ENCODE measurements at places on chromosomes 5 and 9.

GRCh38 chr9:83432104-83432627 lies 106.0 kb downstream of the FRMD3 start:
- no peak for DNase-seq

DNA sequence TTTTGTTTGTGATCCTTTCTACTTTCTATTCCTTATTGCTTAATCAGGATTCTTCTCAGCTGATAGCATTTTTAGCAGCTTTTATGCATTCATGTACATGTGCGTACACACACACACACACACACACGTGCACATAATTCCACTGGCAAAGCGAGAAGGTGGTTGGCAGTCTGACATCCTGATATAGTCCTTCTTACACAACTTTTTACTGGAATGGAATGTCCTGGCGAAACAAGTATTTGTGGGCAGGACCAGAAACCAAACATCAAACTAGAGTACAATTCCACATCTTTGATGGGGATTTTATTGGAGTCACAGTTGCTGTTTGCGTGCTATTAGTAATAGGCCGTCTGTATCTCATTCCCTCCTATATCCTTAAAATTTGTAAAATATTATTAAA lies 356.5 kb downstream of the CCDC171 start:
- DNase-seq, result no peak

DNA sequence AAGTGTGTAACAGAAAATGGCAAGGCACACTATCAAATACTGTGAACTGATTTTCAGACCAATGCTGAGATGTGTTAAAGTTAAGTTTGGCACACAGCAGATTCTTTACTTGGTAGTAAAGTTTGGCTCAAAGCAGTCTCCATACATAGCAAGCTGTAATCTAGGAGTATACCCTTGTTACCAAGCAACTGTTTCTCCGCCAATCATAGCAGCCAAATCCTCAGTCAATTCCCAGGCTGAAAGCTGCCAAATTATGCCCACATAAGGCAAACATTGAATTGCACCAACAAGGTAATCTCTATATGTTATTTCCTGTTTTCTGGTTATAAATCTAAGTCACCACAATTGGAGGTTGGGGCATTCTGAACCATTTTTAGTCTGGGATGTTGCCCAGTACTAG lies 345.7 kb downstream of the DEPDC1B start:
- no peak for DNase-seq

DNA sequence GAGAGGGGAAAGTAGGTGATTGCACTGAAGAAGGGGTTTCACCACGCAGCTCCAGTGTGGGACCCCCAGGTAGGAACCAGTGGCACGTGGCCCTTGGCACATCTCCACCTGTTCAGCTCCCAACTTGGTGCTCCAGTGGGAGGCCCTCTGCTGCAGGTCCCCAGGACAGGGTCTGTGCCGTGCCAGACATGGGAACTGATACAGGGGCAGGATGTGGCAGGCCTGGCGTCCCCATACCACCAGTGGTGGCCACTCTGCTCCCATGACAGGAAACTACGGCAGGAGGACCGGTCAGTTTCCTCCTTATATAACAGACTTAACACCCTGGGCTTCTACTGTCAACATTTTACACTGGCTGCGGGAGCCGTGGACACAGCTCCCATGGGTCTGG lies 67.3 kb downstream of the PSMB7 start:
- no peak for DNase-seq

GRCh38 chr5:169020102-169020501 lies 280.8 kb downstream of the SLIT3 start:
- no peak for DNase-seq

GRCh38 chr9:23563517-23563916 lies 262.5 kb downstream of the ELAVL2 start:
- no peak for DNase-seq

- no peak for DNase-seq
These were observed 165.3 kb downstream of the NFIB start for GRCh38 chr9:14148501-14149103.

DNA sequence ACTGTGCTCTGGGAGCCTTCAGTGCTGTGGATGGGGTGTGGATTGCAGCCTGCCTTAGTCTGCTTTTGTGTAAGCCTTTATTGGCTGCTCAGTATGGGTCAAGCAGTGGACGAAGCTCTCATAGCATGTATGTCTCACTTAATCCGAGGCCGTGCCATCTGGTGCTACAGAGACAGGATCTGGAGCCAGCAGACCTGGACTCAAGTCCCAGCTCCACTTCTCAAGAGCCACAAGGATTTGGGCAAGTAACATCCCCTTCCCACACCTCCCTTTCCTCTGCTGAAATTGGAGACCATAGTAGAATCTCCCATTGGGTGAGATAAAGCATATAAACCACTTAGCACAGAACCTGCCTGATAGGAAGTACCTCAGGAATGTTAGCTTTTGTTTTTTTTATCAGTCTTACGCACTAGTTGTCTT lies 23.4 kb upstream of the LECT2 start:
- no peak for DNase-seq

DNA sequence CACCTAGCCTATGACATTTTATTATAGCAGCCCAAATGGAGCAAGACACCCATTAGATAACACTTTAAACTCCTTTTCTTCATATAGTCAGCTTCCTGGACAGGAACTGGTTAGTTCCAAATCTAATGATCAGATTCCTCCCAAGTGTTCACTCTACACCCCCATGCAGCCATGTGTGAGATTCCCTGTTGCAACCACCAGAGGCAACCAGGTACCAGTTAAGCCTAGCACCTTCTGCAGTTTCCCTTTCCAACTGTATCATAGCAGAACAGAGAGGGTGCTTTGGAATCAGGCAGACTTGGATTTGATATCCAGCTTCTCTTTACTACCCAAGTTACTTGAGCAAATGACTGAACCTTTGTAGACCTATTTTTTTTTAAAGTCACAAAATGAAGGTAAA lies 296.6 kb upstream of the PCSK5 start:
- DNase-seq, result no peak

GRCh38 chr5:54616518-54617220 lies 99.1 kb downstream of the SNX18 start:
- no peak for DNase-seq

DNA sequence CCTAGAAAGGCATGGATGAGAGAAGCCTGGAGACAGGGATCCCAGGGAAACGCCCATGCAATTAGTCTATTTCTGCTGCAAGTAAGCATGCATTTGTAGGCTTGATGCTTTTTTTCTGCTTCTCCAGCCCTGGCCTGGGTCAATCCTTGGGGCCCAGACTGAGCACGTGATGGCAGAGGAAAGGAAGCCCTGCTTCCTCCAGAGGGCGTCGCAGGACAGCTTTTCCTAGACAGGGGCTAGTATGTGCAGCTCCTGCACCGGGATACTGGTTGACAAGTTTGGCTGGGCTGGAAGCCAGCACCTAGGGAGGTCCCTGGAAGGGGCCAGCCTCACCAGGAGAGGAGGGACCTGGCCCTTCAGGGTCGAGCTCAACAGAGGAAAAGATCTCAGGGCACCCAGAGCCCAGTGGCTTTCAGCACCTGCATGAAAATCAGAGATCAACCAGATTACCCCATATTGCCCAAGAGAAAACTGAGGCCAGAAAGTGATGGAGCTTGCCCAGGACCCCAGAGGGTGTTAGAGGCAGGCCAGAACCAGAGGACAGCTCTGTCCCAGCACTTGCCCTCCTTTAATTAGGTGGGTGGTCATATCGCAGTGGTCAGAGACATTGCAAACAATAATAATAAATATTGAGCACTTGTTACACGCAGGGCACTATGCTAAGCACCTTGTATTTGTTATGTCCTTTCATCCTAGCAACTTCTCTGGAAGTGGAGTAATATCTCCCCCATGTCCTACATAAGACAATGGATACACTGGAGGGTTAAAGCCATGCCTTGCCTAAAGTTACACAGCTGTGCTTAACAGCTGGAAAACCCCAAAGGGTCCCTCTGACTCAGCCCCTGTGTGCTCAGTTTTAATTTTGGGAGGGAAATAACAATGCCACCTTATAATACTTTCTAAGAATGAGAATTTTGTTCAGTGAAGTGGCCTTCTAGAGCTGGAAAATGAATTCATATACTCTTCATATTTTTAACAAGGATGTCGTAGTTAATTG lies 67.1 kb downstream of the KLF4 start:
- DNase-seq, result no peak

DNA sequence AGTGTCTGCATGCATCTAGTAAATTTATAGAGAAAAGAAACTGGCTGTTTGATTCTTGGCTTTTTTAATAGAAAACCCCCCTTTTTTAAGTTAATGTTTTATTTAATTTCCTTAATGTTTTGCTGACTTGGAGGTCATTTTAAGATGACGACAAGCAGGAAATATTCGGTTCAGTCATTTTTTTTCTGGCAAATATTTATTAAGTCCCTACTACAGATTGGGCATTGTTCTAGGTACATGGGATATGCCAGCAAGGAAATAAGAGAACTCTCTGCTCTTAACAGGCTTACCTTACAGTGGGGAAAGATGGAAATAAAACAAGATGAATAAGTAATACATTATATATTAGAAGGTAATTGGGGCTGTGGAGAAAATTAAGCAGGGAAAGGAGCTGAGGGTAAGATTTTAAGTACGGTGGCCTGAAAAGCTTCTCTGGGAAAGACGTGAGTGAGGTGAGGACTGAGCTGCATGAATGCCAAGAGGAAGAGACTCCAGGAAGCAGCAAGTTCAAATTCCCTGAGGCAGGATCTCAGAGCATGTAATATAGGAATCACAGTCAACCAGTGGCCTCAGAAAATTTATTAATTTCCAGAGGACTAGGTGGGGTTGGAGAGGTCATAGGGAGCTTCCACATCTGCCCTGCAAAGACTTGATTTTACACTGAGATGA lies 316.0 kb upstream of the DAP start:
- DNase-seq, result no peak

GRCh38 chr9:81052846-81053245 lies 636.5 kb downstream of the TLE1 start:
- no peak for DNase-seq

- DNase-seq, result no peak
These were observed 662.1 kb downstream of the TLE4 start for GRCh38 chr9:80233906-80234305.
